Cortex of kidney (tissue), 1 donor: ENCODE measurements at places on chromosomes 4 and X.

- no peak for DNase-seq
Measured at GRCh38 chr4:56318555-56318954, 68.7 kb downstream of the AASDH start.

DNA sequence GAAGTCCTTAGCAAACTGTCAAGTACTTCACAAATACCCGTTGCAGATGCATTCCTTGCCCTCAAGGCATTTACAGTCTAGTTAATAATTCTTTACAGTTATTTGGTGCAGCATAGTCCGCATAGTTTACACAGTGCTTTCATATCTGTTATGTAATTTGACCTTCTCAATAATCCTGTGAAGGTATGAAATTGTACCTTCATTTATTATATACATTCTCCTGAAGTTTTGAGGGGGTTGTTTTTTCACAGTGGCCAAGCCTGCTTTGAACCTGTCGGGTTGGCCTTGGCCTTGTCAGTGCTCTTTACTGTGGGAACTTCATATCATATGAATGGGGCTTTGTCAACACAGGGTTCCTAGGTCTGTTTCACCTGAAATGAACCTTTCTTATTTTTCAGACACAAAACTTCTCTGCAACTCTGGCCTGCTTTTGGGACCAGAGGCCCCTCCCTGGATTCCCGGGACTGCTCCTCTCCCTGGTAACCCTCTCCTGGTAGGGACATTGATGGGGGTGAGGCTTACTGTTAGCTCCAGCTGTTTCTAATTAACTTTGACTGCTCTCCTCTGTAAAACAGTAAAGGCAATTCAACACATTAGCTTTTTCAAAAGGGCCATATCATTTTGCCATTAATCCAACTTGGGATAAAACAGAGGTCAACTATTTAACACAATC is 9.1 kb downstream of the IGFBP7 start:
- no peak for DNase-seq

DNA sequence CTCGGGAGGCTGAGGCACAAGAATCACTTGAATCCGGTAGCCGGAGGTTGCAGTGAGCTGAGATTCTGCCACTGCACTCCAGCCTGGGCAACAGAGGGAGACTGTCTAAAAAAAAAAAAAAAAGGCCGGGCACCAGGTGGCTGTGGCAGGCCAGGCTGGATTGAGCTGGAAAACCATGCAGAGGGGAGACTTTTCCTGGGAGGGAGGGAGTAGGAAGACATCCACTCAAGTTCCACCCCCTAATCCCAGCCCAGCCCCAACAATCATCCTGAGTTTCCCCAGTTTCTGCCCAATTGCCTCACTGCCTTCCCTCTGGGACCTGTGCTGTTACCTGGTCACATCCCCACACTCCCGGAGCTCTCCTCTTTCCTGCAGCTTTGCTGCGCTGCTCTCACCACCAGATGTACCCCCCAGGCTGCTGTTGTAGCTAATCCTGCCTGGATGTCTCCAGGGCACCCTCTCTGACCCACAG is 9.0 kb upstream of the TSPYL2 start:
- no peak for DNase-seq

DNA sequence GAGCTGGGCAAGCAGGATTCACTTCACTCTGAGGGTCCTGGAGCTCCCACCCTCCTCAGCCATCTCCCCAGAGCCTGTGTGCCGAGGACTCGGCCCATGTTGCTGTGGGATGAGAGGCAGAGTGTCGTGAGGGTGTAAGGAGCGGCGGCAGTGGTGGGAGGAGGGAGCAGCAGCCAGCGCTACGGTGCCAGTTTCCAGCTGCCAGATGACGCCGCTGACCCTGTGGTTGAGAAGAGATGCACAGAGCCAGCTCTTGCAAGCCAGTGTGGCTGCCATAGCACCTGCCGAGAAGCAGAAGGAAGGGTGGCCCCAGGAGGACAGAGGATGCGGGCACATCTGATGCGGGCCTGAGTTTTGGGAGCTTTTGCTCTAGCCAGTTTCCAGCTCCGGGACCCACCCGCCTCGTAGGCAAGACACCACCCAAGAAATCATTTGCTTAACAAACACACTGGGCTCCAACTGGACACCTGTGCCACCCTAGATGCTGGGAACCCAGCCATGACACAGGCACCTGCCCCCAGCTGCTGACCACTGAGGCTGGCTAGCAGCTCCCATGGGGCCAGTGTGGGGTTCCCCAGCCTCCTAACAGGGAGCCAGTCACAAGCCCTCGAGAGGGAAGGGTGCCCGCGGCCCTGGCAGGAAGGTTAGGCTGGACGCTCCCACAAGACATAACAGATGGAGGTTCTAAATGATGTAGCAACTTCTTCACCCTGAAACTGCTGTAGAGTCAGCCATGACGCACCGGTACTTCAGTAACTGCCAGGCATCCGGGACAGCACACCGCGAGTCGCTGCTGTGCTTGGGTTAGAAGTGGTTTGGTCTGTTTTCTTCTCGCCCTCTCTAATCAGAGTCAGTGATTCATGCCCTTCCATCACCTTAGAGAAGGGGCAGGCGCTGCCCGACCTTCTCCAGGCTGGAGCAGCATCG is 8.9 kb downstream of the MSANTD1 start:
- no peak for DNase-seq

GRCh38 chr4:124504431-124504830 is 208.1 kb downstream of the ANKRD50 start:
- no peak for DNase-seq

GRCh38 chrX:85994228-85994627 is 53.1 kb downstream of the CHM start:
- DNase-seq: no peak

DNA sequence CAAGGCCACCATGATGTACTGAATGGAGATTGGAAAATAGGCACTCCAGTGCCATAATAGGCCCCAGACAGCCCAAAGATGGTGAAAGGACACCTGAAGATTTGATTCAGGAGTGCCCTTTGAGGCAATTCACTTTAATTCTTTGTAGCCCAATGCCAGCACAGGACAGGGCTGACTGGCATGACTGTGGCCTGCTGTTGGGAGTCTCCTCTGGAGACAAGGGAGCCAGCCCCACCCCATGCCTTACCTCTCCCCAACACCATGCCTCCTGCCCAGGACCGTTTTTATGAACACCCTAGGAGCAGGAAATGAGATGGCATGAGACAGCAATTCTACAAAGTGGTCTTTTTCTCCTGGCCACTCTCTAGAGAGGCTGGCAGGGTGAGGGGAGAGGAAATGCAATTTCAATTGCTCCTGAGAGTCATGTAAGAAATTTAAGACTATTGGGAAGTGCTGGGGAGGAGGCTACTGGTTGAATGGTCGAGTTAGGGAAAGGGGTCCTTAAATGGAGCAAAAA is 94.2 kb upstream of the MAMLD1 start:
- DNase-seq: no peak

- no peak for DNase-seq
Measured at GRCh38 chrX:64229154-64229553, 1.3 kb downstream of the ASB12 start.

DNA sequence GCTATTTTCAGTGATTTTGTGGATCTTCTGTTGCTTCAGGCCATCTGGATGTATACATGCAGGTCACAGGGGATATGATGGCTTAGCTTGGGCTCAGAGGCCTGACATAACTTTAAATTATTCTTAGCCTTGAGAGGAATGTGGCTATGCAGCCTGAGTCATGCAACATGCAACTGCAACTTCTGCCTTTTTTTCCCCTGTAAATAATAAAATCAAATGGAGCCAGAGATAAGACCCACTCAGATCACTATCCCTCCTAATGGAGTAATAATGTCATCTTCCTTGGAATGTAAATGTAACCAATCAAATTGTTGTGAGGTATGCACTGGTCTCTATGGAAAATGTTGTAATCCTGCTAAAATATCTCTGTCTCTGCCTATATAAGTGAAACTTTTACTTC is 54.9 kb downstream of the MAGEB17 start:
- DNase-seq: no peak

DNA sequence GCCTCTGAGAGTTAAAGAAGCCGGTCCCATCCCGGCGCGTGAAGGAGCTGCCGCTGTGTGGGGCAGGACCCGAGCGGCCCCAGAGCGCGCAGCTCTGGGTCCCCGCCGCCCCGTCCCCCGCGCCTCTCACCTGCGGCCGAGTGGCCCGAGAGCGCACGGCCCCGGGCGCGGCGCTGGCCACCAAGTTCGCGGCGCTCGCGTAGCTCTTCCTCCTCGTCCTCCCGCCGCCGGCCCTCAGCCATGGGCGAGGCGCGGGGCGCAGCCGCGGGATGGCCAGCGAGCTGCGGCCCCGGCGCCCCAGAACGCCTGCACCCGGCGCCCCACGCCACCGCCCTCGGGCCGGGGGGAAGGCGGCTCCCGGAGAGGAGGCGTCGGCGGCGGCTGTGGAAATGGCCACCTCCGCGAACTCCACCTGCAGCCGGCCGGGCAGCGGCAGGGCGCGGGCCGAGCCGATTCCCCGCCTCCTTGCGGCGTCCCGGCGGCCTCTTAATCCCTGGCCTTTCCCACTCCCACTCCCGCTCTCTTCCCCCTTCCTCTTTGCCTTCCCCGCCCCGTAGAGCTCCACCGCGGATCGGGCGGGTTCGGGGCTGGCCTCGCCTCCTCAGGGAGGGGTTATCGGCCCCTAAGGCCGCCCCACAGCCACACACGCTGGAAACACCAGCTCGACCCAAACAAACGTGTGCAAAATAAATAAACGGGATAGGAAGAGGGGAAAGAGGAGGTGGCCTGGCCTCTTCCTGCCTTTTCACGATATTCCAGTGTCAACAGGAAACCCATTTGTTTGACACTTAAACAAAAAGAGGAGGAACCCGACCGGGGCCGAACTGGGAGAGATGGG is at the start of gene SH3D19:
TSS of gene SH3D19 (minus strand) at position 495 of the 838 bp plus-strand sequence. CDS start at position 242, 253 bp downstream.
- DNase-seq: no peak

DNA sequence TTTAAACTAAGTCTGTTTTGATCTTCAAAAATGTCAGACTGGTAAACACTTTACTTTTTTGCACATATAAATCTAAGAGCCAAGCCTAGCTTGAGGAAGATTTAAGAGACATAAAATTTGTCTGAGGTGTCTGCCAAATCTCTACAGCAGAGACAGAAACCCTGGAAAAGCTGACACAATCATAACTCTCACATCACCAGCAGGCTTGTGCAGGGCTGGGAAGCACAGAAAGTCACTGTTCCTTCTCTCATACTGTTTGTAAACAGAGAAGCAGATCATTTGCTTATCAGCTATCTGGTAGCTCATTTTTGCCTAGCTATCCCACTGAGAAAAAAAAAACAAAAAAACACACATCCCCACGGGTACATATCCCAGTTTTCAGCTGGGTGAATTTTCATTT is 7.0 kb downstream of the ENOX2 start:
- DNase-seq: no peak

- no peak for DNase-seq
Measured at GRCh38 chr4:84243685-84244084, 255.4 kb downstream of the NKX6-1 start.

GRCh38 chr4:78644744-78645330 is 93.3 kb downstream of the ANXA3 start:
- DNase-seq: no peak

DNA sequence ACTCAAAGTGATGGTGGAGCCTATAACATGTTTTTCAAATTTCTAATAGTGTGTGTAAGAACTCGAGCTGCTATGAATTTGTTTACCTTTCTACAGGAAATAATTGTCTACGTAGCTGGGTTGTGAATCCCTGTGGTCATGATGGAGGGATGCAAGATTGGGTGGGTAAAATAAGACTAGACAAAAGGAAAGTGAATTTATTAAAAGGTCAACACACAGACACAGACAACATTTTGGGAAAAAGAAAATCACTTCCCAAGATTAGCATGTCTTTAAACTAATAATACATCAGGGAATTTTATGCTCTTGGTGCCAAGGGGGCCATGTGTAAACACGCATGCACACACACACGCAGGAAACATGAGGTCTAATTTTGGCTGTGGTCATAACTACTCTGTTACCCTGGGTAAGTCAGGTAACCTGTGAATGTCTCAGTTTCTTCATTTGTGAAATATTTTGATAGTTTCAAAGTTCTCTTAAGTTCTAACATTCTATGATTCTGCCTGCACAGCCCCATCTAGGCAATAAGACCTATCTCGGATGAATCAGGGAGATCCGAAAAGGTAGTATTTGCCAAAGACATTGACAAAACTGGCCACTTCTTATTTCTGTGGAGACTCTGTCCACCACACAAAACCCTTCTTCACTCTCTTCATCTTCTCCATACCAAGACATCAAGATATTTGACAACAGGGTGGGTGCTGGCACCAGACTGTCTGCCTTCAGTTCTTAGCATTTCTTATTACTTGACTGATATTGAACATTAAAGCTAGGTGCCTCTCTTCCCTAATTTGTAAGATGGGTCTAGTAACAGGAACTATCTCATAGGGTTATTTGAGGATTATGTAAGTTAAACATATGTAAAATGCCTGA is 1.6 kb upstream of the UNC5C start:
- no peak for DNase-seq

DNA sequence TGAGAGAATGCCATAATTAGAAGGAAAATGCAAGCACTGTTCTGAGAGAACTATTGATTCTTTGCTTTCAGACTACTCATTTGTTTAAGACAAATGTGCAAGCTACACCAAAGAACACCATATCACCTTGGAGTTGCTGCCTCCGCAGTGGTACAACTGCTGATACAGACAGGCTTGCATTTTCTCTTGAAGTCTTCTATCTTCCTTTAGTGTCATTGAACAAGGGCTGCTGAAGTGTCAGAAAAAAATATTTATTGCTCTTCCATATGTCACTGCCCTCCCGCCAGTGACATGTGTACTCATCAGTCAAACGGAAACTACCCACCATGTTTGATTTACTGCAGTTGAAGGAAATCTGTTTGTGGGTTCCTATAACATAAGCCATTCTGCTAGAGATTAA is 318.3 kb upstream of the MAGEB18 start:
- DNase-seq: no peak

DNA sequence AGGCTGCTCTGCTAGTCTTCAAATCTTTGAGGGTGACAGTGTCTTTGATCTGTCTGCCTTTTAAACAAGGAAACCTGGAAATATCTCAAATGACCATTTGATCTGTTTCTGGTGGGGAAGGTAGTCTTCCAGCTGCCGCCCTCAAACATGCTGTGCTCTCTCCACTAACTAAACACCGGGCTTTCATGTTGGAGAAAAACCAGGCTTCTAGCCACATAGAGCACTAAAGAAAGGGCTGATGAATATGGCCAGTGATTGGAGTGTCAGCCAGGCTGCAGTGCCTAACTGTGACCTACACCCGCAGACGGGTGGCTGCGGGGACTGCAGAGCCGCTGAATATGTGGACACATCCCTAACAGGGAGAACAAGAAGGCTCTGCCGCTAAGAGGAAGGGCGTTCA is 85.9 kb downstream of the UNC5C start:
- no peak for DNase-seq

- no peak for DNase-seq
Measured at GRCh38 chr4:156729416-156729815, 242.2 kb downstream of the PDGFC start.

GRCh38 chr4:150236626-150237025 is 158.4 kb downstream of the DCLK2 start:
- no peak for DNase-seq
